CD4-positive, alpha-beta T cell treated with Interleukin-17A for 1 hour (primary cell): ENCODE measurements at places on chromosomes 6 and 20.
A peak's percentile ranks its signal among the peaks of the same experiment; 100 is the strongest.

DNA sequence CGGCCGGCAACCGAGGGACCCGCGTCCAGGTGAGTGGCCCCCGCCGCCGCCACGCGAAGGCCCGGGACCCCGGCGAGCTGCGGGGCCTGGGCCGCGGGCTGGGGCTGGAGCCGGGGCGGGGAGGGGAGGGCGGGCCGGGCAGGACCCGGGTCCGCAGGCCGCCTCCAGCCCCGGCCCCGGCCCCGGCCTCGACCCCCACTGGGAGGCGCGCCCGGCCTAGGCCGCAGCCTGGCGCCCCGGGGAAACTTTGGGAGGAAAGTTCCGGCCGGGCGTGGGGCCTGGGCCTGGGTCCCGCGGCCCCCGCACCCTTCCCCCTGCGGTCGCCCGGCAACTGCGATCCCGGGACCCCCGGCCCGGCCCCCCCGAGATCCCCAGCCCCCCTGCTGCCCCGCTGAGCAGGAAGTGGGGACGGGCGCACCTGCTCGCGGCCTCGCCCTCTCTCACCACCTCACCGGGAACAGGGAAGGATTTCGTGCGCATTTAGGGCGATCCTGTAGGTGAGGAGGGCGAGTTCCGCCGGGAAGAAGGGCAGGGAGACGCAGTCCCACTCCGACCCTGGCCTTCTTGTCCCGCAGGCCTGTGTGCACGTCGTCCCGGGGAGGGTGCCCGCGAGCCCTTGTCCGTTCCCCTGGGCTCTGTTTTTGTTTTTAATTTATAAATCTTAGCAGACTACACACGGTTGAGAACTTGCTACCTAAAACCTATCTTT, 402 bp downstream of the OSBPL2 start:
- DNase-seq: no peak

DNA sequence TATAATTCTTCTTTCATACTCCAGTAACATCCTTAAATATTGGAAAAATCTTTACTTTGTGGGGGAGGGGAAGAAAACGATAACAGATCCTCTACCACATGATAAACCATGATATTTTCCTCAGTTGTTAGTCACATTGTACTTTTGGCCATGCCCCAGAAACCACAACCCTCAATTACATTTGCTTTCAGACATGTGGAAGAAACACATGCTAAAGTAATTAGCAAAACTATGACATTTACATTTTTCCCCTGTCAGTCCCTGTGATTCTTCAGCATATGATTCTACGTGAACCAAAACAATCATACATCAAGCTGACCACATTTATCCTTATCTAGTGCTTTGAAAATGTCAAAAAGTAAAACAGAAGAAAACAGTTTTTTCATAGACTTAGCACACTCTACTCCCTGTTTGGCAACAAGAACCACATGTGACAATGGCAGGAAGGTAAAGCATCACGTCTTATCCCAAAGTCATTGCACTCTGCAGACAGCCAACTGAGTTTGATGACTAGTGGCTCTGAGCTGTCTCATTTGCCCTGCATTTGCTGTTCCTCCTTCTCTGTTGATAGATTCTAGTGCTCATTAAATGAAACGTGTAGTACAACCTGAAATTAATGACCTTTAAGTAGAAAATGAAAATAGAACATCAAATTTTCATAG, 505.8 kb upstream of the MARCKS start:
- no peak for DNase-seq

DNA sequence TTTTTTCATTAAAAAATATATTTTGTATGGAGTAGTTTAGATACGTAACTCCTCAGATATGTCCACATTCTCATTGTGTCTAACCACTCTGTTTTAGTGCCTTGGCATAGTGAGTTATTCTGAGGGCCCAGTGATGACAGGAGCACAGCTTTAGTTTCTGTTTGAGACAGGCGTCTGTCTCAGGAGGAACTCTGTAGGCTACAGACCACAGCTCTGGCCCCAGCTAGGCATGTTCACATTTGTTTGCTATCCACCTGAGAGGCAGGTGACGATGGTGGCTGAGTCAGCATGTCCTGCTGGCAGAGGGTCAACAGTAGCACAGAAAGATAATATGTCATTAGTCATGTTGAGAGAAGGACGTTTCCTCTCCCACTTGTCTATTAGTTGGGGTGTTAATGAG, 16.3 kb downstream of the LRRC1 start:
- DNase-seq: no peak

DNA sequence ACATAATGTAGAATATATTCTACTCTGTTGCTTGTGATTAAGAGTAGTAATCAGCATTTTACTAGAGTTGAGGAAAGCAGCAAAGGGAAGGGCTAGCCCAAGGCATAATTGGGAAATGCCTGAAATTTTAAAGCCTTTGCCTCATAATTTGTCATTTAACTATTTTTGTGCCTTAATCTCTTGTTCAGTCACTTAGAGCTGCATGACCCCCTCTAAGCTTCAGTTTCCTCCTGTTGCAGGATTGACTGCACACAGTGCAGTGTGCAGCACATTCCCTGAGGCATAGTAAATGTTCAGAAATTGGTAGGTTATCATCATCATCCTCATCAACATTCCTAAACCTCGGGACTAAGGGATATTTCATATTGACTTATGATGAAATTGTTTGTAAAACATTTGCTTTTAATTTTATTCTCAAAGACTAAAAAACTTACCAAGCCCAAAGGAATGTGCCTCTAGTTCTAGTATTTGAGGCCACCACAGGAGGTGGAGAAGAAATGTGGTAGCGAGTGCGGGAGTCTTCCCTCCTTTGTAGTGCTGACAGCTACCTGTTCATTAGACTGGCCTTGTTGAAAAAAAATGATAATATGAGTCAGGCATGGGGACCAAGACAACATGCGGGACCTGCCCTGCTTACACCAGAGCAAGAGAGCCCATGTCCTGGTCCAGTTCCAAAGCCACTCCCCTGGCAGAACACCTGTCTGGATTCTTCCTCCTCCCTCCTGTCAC, 14.8 kb upstream of the TENT5A start:
- DNase-seq: no peak

DNA sequence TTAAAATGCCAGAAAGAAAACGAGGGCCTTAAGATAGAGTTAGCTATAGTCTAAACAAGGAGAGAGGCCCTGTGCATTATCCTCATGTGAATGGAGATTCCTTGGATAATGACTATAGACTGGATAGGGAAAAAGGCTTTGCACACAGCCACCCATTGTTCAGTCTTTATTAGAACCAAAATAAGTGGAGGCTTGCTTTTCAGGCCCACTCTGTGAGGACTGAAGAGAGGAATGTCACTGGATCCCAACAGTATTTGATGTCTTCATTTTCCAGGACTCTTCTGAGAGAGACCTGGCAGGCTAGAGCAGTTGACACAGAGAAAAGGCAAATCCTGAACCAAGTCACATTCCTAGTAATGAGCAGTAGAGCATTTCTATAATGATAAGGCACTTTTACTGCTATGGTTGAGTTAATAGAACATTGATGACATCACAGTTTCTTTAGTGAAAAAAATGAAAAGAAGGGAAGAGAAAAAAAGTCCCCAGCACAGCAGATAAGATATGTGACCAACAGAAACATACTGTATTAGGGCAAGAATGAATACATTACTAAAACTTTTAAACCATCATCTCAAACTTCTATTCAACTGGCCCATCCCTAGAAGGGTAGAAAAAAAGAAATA, 315.1 kb downstream of the EPHA7 start:
- no peak for DNase-seq

- DNase-seq: no peak
Observed at GRCh38 chr20:38600057-38600456, 1.6 kb upstream of the ARHGAP40 start.

DNA sequence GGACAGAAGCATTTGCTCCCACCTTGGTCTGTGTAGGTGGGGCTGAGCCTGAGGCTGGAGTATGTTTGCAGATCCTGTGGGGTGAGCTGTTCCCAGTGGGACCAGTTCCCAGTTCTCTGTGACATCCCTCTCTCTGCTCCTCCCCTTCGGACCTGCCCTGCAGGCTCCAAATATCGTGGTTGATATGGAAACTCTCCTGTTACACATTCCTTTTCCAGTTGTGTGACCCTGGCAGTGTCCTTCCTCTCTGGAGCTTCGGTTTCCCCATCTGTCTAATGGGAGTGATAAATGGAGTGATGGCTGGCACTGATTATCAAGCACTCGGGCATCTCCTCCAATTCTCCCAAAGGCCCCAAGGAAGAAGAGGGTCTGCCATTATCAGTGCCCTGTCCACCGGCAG, 15.7 kb upstream of the TGM2 start:
- no peak for DNase-seq

GRCh38 chr6:44869321-44869897, 458.7 kb upstream of the RUNX2 start:
- DNase-seq: no peak

- DNase-seq: no peak
Observed at GRCh38 chr20:42067174-42067573, 449.0 kb upstream of the CHD6 start.

- no peak for DNase-seq
Observed at GRCh38 chr6:168136001-168136400, 57.0 kb upstream of the FRMD1 start.

DNA sequence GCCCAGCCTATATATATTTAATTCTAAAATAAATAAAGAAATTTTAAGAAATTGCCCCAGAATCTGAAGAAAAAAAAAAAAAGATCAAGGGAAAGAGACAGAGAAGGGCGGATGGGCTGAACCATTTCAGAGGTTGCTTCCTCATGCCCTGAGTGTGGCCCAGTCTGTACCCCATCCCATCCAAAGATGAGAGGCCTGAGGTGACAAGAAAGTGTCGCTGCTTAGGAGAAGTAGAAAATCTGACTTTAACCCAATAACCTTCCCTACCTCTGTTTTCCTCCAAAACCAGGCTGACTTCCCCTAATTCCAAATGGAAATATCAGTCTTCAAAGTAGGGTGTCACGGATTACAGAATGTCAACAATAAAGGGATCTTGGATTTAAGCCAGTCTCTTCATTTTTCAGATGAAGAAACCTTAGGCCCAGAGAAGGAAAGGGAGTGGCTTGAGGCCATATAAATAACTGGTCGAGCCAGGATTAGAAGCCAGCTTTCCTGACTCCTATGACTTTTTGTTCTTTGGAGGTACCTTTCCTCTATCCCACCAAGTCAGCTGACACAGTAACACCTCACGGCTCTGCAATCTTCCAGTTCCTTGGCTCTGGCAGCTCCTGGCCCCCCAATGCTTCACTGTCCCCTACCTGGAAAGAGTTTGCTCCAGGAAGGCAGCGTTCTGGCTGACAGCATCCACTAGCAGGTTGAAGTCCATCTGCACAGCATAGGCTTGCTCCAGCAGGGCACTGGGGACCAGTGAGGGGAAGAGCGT, 10.1 kb downstream of the GSS start:
- DNase-seq: no peak

GRCh38 chr20:1376007-1376406, 16.8 kb downstream of the FKBP1A start:
- no peak for DNase-seq

- no peak for DNase-seq
Observed at GRCh38 chr6:32107406-32107805, 1.7 kb downstream of the TNXB start.

DNA sequence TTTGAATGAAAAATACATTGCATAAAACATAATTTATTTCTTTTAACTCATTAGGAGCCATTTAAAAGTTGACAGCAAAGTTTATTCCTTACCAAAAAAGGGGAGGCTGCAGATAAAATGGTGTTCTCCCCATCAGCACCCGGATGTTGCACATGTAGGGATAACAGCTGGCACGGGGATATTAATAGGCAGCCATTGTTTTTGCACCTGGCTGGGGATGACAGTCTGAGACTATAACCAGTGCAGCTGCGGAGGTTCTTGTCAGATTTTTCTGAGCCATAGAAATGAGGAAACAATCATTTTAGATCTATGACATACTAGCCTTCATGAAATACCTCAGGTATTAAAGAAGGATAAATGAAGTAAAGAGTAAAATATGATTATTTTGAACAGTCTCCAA, 20.1 kb upstream of the HECA start:
- no peak for DNase-seq

DNA sequence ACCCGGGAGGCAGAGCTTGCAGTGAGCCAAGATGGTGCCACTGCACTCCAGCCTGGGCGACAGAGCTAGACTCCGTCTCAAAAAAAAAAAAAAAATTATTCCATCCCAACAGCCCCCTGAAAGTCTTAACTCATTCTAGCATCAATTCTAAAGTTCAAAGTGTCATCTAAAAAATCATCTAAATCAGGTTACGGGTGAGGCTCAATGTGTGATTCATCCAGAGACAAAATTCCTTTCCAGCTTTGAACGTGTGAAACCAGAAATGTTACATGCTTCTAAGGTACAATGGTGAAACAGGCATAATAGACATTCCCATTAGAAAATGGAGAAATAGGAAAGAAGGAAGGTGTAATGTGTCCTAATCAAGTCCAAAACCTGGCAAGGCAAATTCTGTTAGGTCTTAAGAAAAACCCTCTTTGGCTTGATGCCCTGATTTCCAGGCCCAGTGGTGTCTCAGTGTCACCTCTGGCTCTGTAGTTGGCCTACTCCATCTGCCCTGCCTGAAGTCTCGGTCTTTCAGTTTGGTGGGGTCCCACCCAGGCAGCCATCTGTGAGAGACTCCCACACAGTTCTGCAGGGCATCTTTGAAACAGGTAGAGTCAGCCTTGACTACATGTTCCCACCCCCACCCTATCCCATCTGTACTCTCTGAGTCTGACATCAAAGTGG, 43.5 kb downstream of the HFE start:
- no peak for DNase-seq

DNA sequence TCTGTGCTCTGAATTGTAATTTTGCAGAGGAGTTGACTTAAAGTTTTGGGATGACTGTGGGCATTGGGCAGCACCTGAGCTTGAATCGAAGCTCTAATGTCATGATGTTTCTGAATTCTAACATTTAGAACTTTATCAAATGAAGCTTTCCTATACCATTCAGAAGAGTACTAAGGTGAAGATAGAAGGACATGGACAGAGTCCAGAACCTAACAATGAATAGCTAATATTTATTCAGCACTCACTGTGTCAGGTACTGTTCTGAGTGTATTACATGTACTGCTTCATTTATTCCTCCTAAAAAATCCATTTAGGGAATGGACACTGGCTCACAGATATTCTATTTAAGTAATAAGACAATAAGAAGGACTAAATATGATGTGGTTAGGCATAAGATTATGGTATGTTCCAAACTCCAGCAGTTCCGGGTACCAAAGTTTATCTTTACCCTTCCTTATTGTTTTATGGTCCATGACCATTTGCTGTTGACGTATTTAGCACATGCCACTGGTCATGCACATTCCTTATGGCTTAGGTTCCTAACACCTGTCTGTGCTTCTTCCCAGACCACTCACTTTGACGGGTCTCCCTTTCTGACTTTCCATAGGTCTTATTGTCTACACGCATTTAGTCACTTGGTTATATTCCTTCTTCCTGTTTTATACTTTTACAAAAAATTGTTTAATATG, 20.3 kb downstream of the BCKDHB start:
- DNase-seq: no peak

- DNase-seq: peak; percentile 7
Observed at GRCh38 chr6:4316867-4317400, 181.6 kb upstream of the ECI2 start.

- no peak for DNase-seq
Observed at GRCh38 chr20:257419-257818, at the start of gene DEFB132. DEFB132 (plus strand) TSS chr20:257724; CDS start chr20:257779, 55 bp downstream.

DNA sequence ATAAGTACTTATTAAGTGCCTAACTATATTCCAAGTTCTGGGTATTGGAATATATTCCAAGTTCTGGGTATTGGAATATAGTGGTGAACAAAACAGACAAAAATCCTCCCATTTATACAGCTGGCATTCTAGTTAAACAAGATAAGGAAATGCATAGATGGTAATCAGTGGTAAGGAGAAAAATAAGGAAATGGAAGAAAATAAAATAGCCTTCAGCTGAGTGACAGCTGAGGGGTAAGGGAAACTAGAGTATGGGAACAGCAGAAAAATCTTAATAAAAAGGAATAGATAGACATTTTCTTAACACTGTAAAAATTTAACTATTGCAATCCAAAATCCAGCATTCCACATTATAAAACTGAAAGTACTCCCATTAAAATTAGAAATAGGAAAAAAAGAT, 17.2 kb upstream of the WFDC10A start:
- no peak for DNase-seq
